ENCODE measurements at places on chromosomes 3 and 15.

DNA sequence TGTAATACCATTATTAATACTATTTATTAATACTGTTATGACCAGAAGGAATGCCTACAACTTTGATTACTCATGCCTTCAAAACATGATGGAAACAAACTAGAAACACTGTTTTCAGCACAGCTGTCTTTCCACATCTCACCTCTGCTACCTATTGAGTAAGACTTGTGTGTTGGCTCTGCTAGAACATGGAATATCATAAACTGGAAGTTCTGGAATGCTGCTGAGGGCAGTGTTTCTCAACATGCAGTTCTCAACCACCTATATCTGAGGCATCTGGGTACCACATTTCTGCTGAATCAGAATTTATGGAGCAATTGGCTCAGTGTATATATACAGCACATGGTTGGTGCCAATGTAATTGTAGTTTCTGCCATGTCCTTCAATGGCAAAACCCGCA is 392.1 kb downstream of the TUSC7 start:
- no peak for DNase-seq

DNA sequence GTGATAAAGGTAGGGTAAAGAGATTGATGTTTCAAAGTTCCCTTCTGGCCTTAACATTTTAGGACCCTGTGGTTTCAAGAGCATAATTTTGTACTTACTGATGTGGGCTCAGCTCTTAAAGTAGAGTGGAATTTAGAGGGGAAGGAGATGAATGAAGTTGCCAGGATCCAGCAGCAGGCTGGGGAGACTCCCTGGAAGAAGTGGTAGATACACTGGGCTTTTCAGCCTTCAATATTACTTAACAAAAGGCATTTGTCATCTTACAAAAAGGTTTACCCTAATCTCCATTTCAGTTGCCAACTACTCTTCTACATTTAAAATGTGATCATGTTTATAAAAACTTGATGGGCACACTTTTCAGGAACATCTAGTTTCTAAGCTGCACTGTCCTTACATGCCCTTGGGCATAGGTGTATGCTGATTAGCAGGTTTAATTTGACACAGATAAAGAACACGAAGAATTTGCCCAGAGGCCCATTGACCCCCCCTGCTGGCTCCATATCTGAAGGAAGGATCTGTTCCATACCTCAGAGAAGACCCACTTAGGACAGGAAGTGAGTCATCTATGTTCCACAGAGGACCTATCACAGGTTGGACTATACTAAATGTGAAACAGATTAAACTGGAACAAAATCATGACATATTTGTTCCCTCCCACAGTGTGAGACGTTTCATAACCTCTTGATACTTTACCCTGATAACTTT is 93.0 kb upstream of the LPP start:
- DNase-seq: peak; percentile 15

GRCh38 chr3:143084856-143085731 is 34.5 kb upstream of the CHST2 start:
- no peak for DNase-seq

DNA sequence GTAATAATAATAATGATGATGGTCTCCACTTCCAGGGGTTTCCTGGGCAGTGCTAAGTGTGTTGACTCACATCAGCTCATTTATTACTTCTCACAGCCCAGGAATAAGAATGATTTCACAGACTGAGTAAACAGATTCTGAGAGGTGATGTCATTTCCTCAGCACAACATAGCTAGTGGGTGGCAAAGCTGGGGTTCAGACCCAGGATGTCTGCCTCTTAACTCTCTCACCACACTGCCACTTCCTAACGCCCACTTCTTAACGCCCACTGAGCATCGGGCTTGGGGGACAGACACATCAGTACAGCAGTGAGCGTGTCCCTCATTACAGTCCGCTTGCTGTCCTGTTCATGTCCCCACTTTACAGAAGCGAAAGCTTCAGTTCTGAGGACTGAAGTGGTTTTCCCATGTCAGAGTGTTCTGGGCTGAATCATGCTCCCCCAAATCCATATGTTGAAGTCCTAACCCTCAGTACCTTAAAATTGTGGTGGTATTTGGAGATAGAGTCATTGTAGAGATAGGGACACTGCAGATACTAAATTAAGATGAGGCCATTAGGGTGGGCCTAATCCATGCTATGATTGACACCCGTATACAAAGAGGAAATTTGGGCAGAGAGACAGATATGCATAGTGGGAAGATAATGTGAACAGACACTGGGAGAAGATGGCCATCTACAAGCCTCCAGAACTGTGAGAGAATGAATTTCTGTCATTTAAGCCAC is 68.0 kb downstream of the ATP2B2 start:
- DNase-seq: no peak

DNA sequence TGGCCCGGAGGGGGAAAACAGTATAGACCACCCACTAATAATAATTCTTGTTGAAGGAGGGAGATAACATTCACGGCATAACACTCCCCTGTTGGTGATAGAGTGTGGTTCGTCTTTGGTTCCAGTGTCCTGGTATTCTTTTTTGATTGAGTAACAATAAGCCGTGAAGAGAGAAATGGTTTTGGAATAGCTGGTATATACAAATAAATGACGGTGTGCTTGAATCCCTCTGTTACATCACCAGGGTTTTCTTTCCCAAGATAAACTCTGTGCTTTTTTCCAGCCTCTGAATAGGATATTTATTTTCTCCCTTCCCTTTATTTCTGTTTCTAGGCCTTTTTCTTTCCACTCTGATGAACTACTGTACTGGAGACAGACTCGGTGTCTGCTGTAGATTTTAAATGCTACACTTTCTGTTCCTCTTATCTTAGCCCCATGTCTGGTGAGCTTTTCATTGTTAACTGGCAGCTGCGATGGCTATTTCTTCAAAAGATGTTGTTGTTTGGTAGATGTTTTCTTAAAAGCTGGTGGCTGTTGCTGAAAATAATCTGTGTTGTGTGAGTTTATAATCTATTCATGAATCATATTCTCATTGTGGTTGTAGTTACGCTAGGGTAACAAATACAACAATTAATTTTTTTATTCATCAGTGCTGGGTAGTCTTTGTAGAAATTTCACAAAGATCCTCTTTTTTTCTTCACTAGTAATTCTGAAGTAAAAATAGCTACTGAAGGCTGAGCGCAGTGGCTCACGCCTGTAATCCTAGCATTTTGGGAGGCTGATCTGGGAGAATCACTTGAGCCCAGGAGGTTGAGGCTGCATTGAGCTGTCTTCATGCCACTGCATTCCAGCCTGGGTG is 15.5 kb upstream of the SCAANT1 start:
- DNase-seq: no peak

DNA sequence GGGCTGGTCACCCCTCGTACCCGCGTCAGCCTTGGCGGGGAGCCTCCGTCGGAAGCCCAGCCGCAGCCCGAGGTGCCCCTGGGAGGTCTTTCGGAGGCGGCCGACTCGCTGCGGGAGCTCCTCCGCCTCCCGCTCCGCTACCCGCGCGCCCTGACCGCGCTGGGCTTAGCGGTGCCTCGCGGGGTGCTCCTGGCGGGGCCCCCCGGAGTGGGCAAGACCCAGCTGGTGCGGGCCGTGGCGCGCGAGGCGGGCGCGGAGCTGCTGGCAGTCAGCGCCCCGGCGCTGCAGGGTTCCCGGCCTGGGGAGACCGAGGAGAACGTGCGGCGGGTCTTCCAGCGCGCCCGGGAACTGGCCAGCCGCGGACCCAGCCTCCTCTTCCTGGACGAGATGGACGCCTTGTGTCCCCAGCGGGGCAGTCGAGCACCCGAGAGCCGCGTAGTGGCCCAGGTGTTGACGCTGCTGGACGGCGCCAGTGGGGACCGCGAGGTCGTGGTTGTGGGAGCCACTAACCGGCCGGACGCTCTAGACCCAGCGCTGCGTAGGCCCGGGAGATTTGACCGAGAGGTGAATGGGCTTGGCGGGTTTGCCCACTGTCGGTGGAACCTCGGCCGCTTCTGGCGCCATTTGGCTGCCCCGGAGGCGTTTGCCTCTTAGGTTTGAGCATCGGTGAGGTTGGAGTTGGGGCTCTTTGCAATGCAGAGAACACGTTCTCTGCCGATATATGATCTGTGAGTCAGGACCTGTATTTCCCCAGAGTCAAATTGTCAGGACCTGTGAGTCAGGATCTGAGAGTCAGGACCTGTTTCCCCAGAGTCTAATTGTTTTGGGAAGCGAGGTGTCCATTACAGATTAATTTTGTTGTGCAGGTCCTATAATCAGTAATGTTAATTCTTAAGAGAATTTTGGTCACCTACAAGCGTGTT is 24.9 kb upstream of the GATM start:
- peak; percentile 26 for DNase-seq

DNA sequence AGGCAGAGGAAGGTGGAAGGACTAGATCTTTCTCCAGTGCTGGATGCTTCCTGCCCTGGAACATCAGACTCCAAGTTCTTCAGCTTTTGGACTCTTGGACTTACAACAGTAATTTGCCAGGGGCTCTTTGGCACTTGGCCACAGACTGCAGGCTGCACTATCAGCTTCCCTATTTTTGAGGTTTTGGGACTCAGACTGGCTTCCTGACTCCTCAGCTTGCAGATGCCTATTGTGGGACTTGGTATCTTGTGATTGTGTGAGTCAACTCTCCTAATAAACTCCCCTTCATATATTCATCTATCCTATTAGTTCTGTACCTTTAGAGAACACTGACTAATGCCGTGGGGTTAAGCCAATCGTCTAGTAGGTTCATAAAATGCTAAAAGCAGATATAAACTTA is 8.8 kb upstream of the B3GNT5 start:
- no peak for DNase-seq

GRCh38 chr3:50260942-50261441 is 8.0 kb upstream of the SEMA3B start:
- DNase-seq: no peak

- DNase-seq: no peak
These were observed 20.3 kb downstream of the XXYLT1 start for GRCh38 chr3:195250473-195251251.

DNA sequence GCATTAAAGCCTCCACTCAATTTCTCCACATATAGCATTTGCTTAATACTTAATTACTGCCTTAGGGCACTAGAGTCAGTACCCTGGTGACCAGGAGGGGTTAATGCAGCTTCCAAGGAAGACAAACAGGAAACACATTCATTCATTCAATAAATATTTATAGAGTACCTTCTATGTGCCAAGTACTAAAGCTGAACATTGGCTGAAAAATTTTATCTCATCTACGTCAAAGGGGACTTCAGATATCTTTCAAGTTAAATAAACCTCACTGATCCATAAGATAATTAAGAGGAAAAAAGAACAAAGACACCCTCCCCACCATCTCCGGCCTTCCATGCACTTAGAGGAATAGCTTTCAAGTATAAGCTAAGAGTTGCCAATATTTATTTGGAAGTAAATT is 156.9 kb upstream of the PRICKLE2 start:
- DNase-seq: no peak

DNA sequence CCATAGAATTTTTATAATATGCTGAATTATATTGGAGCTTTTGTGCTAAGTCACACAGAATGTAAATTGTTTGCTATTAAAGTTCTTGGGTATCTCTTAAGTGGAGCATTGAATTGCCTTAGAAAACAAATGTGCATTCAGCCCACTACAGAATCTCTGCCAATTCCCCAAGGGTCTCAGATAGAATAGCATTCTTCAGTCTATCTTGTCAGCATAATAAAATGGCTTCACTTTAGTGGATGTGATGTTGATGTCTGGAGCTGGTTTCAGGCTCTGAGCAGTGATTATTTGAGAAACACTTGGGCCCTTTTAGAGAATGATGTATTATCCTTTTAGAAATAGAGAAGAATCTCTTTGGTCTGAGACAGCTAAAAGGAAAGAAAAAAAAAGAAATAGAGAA is 45.2 kb downstream of the LRCH3 start:
- DNase-seq: no peak

DNA sequence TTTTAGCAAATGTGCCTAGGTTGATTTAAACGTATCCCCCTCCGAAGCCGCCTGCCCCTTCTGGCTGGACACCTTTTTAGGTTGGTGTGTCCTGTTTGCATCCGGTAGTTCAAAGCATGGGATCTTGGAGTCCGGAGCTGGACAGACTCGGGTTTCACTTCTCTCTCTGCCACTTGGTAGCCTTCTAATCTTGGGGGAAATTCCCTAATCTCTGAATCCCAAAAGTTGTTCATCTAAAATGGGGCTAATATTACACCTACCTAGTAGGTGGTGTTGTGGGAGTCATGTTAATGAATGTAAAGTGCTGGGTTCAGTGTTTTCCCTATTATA is 760 bp downstream of the FANCI start:
- no peak for DNase-seq

- DNase-seq: no peak
These were observed 109.1 kb downstream of the NSUN3 start for GRCh38 chr3:94171954-94172353.

DNA sequence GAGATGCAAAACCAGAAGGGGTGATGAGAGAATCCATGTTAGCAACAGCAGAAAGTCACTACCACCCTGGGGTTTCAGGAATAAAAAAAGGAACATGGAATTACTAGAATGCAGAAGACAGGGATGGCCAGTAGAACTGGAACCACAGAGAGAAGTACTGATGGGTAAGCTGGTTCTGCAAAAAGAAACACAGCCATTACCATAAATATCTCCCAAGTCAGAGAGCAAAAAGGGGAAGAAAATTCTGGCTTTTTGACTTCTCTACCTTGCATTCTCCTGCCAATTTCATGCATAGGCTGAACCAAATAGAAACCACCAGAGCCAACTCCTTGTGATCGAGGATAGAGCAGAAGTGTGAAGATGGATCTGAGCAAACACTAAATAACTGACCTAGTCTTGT is 550.4 kb upstream of the NAALADL2 start:
- no peak for DNase-seq

DNA sequence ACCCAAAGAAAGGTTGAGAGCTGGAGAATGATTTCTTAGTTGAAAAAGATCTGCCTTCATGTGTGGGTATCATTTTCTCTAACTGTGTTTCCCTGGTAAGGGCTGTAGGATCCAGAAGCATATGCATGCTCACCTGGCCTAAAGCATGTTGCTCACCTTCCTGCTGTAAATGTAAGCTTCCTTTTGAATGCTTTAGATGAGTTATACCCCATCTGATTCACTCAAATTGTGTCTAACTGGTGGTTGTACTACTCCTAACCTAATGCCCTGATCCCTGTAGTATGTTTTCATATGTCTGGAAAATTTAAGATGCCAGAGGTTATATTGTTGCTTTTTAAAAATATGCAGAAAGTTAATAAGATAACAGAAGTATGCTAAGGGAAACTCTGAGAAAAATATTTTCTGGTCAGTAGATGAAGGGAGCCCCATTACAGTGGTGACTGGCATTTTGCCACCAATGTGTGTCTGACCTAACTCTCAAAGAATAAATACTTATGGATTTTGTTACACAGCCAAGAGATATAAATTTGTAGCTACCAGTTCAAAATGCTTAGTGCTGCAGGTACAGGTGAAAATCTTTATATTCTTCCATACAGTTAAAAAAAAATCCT is 7.7 kb downstream of the FILIP1L start:
- DNase-seq: no peak

- DNase-seq: no peak
These were observed 20.9 kb downstream of the MRAS start for GRCh38 chr3:138369151-138369900.

DNA sequence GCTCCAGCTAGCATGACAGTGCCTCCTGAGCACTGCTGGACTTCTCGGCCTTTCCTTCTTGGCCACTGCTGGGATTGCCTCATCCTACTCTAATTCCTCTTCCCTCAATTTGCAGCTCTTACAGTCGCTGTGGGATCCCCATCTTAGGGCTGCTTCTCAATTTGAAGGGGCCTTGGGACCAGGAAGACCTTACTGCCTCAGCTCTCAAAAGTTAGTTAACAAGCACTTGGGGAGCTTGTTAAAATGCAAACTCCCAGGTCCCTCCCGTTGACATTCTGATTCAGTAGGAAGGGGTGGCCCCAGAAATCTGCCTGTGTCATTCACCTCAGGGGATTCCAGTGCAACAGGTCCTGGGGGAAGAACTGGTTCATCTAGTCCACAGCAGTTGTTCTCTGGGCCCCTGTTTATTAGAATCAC is 14.8 kb downstream of the BDH1 start:
- DNase-seq: no peak

- DNase-seq: peak; percentile 27
These were observed 24.0 kb downstream of the LTF start for GRCh38 chr3:46440531-46441294.

Data from HAP-1 (cell line).